GM12878 (cell line): ENCODE measurements at places on chromosomes 11 and 22.

GRCh38 chr22:24414984-24415945, 12.1 kb upstream of the ADORA2A start:
- no peak for DNase-seq

DNA sequence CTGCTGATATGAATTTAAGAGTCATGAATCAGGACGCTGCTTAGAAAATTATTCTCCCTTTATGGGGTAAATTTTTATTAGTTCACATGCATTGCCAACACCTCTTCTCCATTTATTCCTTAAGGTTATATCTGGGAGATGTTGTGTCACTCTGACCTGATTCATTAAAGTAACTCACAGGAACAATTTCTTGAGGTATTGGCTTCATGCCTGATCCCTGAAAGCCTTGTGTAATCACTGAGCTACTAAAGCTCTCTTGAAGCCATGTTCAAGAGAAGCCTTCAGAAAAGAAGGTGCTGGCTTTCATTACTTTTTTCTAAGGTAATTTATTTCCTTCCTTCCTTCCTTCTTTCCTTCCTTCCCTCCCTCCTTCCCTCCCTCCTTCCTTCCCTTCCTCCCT, 420.6 kb downstream of the RAB38 start:
- DNase-seq, result no peak

GRCh38 chr22:42432818-42433217, 615 bp upstream of the NFAM1 start:
- no peak for DNase-seq

DNA sequence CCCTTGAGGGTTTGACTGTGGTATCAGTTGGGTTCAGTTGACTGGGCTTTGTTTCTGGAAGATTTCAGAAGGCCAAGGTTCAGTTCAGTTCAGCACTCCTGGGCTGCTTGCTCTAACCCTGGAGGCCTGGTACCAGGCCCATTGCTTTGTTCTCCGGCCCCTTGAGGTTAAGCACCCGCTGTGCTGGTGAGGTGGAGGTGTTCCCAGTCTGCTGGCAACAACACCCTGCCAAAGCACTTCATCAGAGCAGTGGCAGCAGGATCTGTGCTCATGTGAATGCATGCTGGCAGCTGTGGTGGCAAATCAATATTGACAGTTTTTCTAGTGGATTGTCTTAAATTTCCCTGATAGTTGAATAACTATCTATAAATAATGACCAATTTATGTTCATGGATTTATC, 3.8 kb upstream of the SCGB1D1 start:
- no peak for DNase-seq

- DNase-seq, result no peak
Observed at GRCh38 chr11:45174168-45174835, 27.9 kb downstream of the PRDM11 start.

- no peak for DNase-seq
Observed at GRCh38 chr22:44309137-44309536, 3.6 kb downstream of the SHISAL1 start.

- no peak for DNase-seq
Observed at GRCh38 chr11:74971424-74971823, 17.3 kb upstream of the NEU3 start.

DNA sequence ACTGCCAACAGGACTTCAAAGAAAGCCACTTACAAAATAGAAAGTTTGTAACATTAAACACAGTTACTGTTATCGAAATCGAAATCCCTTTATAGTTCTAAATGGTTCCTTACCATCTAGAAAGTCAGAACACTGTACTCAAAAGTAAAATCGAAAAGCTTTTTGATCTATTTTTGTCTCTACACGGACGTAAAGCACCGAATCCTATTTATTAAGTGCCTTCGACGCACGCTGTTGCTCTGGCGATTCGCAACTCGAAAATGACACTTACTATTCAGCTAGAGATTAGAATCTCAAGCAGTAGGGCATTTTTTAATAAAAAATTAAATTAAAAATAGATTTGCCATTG, 78.3 kb downstream of the LARGE1 start:
- no peak for DNase-seq

DNA sequence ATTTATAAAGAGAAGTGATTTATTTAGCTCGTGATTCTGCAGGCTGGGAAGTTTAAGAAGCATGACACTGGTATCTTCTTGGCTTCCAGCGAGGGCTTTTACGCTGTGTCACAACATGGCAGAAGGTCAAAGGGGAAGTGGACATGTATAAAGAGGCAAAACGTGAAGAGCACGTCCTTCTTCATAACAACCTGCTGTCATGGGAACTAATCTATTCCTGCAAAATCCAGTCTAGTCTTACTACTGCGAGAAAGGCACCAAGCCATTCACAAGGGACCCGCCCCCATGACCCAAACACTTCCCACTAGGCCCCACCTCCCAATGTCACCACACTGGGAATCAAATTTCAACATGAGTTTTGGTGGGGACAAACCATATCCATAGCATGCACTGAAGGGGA, 58.3 kb downstream of the AMOTL1 start:
- DNase-seq, result no peak

- no peak for DNase-seq
Observed at GRCh38 chr11:118921929-118922744, 3.6 kb downstream of the BCL9L start.

- DNase-seq, result no peak
Observed at GRCh38 chr11:43920598-43921419, 21.6 kb upstream of the C11orf96 start.

DNA sequence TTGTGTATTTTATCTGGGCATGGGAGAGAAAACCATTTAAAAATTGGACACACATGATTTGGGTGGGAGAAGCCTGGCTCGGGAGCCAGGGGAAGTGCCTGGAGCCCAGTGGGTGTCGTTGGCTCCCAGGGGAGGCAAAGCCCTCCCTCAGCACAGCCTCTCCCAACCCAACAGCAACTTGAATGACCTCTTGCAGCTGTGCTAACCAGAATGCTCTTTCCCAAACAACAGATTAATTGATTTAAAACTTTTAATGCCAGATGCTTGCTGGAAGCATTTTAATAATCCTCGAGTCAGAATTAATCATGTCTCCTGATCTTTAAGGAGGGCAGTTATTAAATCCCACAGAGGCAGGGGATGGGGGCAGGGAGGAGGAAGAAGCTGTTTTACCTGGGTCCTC, 401.6 kb downstream of the BUD13 start:
- DNase-seq, result no peak

- DNase-seq, result no peak
Observed at GRCh38 chr11:1087961-1088926, 13.6 kb downstream of the MUC2 start.

DNA sequence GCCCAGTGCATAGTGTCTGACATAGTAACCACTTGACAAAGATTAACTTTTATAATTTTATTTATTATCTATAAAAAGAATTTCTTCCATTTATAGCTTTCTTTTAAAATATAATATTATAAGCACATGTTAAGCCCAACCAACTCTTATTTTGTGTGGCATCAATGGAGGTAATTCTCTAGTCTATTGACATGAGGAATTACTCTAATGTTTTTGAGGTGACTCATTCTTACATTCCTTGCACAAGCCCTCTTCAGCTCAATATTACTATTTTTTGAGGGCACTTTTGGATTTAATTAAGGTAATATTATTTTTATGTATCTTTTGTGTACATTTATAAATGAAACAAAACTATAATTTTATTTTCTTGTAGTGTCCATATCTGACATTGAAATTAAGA, 59.6 kb downstream of the AASDHPPT start:
- no peak for DNase-seq

DNA sequence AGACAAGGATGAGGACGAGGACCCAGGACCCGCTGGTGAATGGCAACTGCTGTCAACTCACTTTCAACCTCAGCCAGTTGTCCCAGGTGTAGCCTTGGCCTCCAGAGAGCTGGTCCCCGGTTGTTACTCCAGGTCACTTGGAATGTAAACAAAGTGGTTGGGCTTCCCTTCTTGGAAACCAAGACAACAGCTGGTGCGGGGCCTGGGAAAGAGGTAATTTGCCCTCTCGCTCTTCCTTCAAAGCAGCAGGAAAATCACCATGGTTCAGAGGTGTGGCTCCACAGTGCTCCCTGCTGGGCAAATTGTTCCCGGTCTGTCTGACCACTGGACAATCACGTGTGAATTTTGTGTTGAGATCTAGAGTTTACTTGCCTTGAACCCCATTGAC, 15.0 kb downstream of the SLC1A2 start:
- no peak for DNase-seq
